ENCODE measurements at places on chromosomes 13 and 19.

DNA sequence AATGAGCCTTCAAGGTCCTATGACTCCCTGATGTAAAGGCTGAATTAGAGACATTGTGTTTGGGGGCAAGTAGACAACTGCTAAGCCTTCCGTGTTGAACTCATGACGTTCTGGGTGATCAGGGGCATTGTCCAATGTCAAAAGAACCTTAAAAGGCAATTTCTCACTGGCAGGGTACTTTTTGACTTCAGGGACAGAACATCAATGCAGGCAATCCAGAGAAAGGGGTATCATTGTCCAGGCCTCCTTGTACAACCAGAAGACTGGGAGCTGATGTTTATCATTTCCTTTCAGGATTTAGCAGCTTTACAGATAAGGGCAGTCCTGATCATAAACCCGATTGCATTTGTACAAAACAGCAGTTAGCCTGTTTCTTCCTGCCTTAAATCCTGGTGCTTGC is 25.0 kb upstream of the SMAD9 start:
- no peak for DNase-seq

DNA sequence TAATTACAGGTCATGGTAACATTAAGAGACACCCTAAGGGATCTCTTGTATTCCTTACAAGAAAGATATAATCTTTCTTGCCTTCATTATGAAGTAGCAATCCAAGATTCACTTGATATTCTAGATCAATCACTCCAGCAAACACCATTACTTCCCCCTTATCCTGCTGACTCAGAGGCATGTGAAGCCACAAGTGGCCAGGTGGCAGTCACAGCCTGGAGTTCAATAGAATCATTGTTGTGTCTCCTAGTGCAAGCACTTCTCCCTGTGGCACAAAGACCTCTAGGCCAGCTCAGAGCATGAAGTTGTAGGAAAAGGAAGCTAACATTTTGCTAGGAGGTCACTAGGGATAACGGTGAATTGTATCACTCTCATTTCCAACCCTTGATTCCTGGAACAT is 864.3 kb upstream of the ATXN8OS start:
- no peak for DNase-seq

GRCh38 chr19:35109395-35110112 is 6.1 kb upstream of the FXYD3 start:
- no peak for DNase-seq

DNA sequence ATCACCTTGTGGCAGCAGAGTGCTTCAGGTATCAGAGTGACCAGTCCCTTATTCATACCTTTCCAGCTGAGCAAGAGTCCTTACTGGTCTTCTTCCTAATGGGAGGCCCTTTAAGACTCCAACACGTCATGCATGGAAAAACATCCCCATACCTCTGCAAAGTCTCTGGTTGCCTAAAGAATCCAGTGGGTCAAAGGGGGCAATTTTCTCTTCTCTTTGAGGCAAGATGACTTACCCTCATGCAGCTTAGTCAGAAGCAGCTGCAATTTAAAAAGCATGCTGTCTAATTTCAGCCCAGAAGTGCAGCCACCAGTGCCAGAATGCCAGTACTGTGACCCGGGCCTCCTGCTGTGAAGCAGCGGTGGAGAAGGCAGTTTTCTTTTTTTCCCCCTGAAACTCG is 18.7 kb downstream of the PPP5C start:
- no peak for DNase-seq

DNA sequence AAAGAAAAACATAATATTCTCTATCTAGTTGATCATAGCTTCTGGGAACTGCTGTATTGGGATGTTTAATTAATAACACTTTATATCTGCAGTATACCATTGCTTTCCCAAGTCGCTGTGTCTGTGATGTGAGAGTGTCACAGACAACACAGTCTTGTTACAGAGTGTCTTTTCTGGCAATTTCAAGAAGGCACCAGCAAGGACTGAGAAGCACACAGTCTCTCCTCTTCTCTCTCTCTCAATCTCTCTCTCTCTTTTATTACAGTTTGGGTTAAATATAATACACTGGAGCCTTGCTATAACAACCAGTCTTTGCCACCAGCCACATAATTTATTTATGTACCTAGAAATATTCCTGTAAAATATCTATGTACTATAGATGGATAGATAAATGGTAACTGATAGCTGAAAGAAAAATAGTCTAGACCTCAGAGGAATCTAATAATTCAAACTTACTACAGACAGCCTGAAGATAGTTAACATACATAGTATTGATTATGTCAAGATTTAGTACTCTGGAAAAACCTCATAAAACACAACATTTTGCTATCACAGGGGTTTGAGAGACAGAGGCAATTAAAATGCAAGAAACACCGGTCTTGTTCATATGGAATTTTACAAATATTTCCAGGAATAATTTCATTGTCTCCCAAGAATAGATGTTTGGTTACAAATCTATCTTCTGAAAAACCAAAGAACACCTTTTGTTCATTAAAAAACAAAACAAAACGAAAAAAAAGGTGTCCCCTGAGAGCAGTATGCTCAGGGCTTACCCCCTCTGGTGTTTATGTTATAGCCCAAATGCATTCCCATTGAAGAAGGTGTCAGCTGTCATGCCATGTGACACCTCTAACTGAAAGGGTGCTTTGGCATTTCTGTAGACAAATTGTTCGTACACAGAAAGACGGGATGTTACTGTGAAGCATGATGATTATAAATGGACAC is 507.8 kb downstream of the TBC1D4 start:
- DNase-seq = no peak

DNA sequence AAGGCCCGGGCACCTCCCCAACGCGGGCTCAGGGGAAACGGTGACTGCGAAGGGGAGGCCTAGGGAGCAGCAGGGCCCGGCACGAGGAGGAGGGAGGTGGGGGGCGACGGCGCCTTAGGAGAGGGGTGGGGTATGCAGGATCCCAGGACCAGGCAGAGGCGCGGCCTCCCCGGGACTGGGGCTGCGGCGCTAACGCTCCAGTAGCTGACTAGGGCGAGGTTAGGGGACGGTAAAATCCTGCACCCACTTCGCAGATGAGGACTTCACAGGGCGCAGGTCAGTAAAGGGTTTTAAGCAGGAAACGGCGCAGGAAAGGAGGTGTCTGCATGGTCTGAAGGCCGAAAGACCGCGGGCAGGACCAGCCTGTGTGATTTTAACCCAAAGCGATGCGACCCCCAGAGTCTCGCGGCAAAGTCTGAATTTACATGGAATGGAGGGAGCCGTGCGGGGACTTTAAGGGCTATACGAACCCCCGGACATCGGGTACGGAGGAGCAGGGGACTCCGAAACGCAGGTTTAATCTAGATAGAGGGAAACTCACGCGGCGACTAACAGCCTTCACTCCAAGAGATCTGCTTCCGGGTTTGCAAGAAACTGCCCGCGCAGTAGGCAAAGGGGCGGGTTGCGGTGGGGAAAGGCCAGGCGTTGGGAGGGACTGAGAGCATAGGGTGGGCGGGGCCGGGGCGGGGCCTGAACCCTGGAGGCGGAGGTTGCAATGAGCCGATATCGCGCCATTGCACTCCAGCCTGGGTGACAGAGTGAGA is at the start of gene ZNF665:
TSS of gene ZNF665 (minus strand) at position 588 of the 764 bp plus-strand sequence. CDS start 10,460 bp downstream, outside the sequence.
- DNase-seq = peak; percentile 63

- DNase-seq = no peak
Measured at GRCh38 chr13:35354285-35354684, 122.2 kb downstream of the MAB21L1 start.

DNA sequence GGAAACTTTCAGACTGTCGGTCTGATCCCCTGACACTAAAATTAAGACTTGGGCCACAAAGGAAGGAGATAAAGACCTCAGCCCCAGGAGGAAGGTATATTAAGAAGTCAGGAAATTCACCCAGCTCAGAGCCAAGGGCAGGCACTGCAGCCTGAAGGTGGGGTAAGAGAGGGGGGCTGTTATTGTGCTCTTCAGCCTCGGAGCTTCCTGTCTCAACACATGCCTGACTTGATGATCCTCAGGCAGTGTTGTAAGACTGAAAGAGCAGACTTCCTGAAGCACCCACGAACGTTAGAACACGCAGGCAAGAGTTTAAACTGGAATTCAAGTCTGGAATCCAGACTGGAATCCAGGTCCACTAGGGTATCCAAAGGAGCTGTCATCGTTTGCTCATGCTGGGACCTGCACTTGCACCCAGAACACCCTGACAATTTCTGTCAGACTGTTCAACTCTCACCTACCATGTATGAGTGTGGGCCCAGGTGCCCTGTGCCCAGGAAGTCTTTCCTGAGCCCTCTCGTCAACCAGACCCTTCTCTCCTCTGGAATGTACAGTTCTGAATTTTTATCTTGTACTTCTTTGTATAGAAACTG is 10.7 kb upstream of the FLT1 start:
- DNase-seq = no peak

GRCh38 chr13:59510386-59510785 is 653.3 kb downstream of the DIAPH3 start:
- DNase-seq = no peak

DNA sequence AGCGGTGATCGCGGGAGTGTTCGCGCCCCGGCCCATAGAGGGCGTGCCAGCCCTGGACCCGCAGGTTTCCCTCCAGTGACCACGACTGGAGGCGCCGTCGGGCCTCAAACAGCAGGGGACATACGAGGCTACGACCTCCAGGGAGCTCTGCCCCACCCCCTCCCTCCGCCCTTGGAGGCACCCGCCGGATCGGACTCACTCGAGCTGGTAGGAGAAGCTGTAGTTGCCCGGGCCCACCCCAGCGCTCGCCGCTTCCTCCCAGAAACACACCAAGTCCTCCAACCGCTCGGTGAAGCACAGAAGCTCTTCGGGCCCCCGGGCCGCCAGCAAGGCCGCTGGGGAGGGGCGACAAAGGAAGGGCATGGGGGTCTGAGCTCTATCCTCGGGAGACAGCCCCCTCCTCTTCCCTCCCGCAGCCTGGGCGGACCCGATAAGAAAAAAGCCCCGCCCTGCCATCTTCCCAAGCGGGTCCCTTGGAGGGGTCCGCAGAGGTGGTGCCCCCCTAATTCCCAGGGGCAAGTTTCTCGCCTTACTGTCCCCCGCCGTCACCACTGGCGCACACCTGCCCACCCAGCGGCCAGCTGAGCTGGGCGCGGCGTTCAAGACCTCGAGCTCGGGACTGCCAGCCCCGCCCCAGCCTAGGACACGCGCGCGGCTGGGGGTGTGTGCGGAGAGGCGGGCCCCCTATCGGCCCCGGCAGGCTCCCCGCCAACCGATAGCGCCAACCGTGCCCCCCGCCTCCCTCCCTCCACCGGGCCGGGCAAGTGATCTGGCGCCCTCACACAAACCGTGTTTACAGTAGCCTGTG is 1.0 kb downstream of the EPOR start:
- no peak for DNase-seq

DNA sequence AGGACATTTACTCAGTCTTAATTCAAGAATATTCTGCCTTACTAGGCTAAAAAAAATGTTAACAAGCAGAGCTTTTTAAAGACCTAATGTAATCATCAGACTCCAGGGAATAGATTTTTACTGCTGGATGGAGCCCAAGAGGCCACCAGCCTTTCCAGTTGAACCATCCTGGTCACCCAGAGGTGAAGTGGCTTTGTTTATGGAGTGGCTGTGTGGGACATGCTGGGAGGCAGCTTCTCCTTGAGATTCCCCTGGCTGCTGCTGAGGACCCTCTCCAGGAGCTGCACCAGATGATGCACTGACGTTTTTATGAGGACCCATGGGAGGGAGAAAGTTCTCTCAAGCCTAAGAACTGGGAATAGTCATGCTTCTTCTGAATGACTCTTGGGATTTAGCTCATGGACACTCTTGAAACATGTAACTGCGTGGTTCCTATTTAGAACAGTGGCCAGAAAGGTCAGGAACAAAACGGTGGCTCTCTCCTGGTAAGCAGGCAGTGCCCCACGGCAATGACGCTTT is 205.9 kb upstream of the MIR17HG start:
- DNase-seq = no peak

GRCh38 chr19:1327125-1327524 is 41.5 kb downstream of the EFNA2 start:
- no peak for DNase-seq

DNA sequence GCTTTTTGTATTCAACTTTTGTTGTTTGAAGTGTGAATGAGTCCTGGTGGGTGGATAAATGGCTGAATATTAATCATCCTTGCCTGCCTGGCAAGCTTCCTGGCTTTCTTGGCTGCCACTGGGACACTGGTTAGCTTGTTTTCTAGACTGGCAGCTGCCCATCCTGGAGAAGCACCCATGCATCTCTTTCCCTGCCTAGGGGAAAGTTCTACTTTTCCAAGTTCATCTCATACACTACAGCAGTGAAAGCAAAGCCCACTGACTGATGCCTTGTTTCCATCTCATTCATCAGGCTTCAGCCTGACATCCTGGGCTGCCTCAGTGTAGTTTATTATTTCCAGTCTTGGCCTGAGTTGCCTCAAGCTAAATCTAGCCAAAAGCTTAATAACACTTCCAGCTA is 244.8 kb downstream of the PCDH20 start:
- DNase-seq = no peak

- DNase-seq = no peak
Measured at GRCh38 chr13:110535526-110535925, 26.0 kb downstream of the RAB20 start.

- DNase-seq = no peak
Measured at GRCh38 chr19:29364224-29364726, 151.3 kb upstream of the UQCRFS1 start.

GRCh38 chr19:51544038-51544437 is 12.6 kb upstream of the SIGLEC6 start:
- no peak for DNase-seq

GRCh38 chr19:49271080-49271753 is 53.8 kb downstream of the SLC6A16 start:
- no peak for DNase-seq
